ENCODE measurements at places on chromosomes 12 and 14.

DNA sequence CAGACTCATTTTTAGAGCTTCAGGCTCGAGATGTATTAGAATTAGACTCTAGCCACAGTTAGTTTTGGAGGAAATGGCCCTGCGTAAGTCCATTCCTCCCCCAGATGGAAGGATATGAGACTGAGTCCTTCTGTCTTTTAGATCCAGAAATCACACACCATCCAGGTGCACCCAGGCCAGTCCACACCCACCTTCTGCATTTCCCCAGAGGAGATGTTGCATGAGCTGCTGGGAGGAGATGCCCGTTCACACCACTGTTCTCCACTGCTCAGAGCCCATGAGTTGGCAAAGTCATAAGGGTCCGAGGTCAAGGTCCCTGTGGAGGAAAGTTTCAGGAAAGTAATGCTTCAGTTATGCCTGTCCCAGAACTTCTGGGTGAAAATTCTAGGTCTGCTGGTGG lies 29.2 kb downstream of the VWF start:
- no peak for DNase-seq

GRCh38 chr12:46472893-46473633 lies 100.5 kb upstream of the SLC38A2 start:
- no peak for DNase-seq

DNA sequence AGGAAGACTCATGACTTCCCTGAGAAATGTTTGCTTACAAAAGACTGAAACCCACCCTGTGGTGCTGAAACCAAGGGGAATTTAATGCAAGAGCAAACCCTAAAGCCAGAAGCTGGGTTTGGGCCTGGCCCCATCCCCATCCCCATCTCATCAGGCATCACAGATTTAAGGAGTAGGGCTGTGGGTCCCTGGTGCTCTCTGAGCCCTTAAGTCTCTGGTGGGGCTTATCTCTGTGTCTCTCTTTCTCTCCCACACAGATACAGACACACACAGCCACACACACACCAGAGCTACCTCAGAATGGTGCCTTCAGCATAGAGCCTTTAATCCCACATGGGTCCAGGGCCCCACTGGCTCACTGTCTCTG lies 237.1 kb downstream of the SLC41A2 start:
- DNase-seq: no peak

- DNase-seq: no peak
Observed at GRCh38 chr12:31861360-31861759, 97.9 kb upstream of the RESF1 start.

- DNase-seq: no peak
Observed at GRCh38 chr12:116135209-116135930, 142.1 kb downstream of the MED13L start.

DNA sequence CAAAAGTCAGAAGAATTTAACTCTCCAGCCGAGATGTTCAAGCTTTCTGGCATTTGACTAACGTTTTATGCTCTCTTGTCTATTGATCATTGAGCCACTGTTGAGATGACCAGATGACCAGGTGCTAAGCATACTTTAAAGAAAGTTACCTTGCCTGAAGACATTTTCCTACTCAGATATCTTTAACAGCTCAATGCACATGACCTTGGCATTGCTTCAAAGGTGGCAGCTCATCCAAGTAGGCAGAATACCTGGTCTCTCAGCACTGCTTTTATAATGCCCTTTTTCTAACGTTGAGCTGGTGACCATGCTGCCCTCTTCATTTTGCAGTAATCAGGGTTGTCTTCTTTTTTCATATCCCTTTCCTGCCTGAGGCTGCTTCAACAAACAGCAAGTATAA lies 358.1 kb downstream of the RAD51B start:
- DNase-seq: no peak

DNA sequence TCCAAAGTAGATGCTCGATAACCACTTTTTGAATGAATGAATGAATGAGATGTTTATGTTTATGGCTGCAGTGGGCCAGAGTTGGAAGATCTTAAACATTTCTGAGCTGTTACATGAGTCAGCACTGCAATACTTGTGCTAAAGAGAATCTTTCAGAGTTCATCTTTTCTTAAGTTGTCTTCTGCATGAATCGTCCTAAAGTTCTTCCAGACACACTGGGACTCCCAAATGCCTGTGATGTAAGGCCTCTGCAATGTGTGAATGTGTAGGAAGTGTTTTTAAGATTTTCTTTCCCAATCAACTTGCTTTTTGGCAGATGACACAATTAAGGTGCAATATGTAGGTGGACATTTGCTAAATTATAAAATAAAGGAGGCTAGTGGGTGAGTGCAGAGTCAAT lies 50.3 kb upstream of the TRIM9 start:
- DNase-seq: no peak

GRCh38 chr12:121443193-121443870 lies 43.4 kb downstream of the RNF34 start:
- DNase-seq: peak; percentile 39

- no peak for DNase-seq
Observed at GRCh38 chr12:46108721-46109120, 118.3 kb upstream of the SCAF11 start.

GRCh38 chr14:50067723-50068495 lies 48.5 kb downstream of the VCPKMT start:
- DNase-seq: peak; percentile 27

DNA sequence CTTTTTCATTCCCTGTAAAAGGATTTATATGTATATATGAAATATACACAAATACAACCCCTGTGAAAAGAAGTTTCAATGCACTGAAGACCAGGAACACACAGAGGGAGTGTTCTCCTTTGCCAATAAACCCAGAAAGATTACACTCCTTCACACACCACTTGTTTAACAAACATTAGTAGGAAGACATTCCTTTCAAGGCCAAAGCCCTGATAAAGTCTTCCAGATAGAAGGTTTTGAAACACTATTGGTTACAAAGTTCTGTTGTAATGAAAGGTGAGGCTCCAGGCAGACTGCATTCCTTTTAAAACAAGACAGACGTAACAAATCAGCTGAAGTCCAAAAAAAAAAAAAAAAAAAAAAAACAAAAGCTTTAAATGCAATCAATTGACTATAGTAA lies 81.0 kb downstream of the PTPN21 start:
- DNase-seq: no peak

All from amniotic stem cell (primary cell).